ENCODE measurements at places on chromosomes 12 and 14.
A peak's percentile ranks its signal among the peaks of the same experiment; 100 is the strongest.

DNA sequence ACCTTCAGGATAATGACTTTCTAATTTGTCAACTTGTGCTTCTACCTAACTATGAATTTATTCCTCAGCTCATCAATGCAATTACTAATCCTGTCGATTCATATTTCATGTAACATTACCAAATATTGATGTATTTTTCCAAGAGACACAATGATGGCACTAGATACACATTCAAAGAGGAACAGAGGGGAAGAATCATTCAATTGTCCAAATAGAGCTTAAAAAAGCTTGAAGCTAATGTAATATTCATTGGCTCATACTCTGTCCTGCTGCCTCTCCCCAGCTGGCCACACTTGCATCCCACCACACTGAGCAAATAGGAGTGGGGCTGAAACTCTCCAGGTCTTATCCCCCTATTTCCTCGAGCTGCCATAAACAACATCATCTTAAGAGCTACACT lies 9.3 kb downstream of the TESPA1 start:
- DNase-seq: no peak

GRCh38 chr12:22828066-22828465 lies 203.1 kb downstream of the ETNK1 start:
- no peak for DNase-seq

DNA sequence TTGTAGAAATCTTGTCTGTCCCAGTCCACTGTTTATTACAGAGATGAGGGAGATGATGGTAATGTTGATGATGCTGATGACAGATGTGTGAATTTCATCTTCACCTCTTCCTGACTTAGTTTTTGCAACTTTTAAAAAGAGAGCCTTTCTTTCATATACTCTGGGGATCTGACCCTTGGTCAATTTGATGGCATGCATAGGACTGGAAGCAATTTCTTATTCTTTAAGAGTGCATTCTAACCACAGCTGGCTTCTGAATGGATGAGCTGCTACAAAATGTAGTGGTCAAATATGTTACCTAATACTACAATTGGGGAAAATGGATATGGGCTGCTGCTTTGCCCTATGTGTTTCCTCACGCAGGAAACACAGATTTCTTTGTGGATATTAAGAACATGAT lies 80.8 kb downstream of the MYRFL start:
- DNase-seq: no peak

DNA sequence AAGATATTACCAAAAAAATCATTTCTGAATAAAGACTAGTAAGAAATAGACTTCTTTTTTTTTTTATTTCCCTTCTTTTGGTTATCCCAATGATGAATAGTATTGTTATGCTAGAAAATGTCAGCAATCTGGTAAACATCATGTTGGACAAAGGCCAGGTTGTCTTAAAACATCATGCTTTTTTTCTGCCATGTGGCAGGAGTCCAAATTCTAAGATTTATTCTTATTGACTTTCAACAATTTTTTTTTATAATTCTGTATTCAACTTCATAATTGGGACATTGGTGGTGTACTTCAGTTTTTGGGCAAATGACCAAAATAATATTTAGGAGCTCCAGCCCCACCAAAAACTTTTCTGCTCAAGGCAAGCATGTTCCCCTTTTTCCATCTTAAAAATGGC lies 10.5 kb downstream of the DCN start:
- no peak for DNase-seq

DNA sequence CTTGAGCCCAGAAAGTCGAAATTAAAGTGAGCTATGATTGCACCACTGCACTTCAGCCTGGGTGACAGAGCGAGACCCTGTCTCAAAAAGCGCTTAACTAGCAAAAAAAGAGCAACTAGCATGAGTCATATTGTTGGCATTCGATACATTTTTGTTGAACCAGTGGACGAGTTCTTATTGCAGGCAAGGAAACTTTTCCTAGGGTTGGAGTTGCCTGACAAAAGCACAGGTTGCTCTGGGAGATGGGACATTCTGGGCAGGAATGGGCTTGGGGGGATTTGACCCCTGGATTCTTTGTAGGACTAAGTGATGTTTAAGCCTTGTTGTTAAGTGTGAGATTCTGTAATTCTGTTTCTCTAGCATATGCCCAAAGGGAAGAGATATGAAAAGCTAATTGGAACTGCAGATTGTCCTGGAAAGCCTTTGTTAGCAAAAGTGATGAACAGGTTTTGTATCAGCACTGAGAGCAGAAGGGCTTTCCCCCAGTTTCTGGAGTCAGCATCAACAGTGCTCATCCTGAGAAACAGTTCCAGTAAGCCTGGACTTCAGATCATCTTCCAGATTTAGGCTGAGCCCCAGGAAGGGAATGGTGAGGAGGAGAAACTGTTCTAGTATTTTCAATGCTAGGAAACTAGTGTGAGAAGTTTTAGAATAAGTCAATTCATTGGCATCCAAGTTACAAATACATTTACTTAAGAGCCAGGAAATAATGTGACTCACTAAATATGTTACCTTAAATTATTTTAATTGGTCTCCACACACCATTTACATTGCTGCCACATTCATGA lies 123.1 kb downstream of the SRGAP1 start:
- DNase-seq: no peak

- DNase-seq: peak; percentile 55
These were observed 36.1 kb upstream of the OR5AU1 start for GRCh38 chr14:21191809-21192446.

DNA sequence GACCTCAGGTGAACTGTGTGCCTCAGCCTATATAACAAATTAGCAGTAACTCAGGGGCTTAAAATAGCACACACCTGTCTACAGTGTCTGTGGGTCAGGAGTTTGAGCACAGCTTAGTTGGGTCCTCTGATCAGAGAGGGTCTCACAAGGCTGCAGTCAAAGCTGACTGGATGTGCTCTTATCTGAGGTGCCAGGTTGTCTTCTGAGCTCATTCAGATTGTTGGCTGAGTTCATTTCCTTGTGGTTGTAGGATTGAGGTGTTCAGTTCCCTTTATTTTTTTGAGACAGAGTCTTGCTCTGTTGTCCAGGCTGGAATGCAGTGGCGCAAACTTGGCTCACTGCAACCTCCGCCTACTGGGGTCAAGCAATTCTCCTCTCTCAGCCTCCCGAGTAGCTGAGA lies 164.7 kb downstream of the ADCK1 start:
- no peak for DNase-seq
